ENCODE measurements at places on chromosomes 11 and 22. TPM values are rescaled to one million over a fixed set of nuclear protein-coding genes. Genes with fewer than 3 reads are reported as not detected.
A peak's percentile ranks its signal among the peaks of the same experiment; 100 is the strongest.

- no peak overlapping the region for H3K4me3 ChIP-seq
- no peak overlapping the region for H3K27ac ChIP-seq
- H3K4me1 ChIP-seq = no peaks in the 10 kb centered on the region
Measured at GRCh38 chr11:1012740-1013630, 23.5 kb downstream of the MUC6 start.

DNA sequence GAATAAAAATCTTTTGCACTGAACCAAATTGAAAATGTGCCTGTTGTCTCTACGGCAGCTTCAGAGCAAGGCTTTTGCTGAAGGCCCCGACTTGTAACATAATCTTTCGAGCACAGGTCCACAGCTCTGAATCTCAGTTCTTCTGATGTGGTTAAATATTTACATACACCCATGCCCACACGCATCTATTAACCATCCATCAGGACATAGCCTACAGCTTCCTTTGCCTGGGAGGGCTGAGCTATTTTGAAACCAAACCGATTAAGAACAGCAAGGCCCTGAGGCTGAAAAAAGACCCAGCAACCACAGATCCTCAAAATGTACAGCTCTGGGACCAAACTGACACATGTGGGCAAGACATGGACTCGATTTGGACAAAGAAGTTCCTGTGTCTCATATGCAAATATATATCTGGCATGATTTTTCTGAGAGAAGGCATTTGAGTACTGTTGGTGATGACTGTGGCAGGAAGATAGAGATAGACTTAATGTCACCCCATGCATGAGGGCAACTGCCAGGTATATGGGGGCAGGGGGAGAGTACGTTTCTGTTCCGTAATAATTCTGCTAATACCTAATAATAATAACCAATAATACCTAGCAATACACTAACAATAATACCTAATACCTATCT is 322.7 kb upstream of the PLET1 start:
- no peak overlapping the region for H3K27ac ChIP-seq
- H3K4me3 ChIP-seq = no peak overlapping the region
- peaks cover 9% of the 10 kb centered on the region for H3K27me3 ChIP-seq
- no peak for DNase-seq

DNA sequence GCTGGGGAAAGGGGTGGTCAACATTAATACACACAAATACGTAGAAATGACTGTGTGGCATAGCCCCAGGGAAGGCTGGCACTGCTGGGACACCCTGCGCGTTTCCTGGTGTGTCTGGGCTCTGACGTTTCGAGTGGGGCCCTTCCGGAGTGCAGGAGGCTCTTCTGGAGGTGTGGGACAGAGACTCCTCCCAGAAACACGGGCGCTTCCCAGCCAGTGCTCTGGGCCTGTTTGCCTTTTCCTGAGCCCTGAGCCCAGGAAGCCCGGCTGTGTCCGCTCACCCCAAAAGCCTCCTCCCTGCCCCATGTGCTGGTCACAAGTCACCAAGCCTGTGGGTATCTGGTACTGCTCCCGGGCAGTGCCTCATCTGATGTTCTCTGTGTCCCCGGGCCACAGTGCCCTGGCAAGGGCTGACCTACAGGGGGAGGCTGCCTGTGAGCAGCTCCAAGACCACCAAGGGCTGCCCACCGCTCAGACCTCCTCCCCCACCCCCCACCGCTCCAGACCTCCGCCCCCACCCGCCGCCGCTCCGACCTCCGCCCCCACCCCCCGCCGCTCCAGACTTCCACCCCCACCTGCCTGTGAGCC is 1133.3 kb downstream of the BRD1 start:
- H3K27ac ChIP-seq = no peak overlapping the region
- H3K36me3 ChIP-seq = no peaks in the 10 kb centered on the region
- H3K4me3 ChIP-seq = no peak overlapping the region
- no peak for DNase-seq
- no peaks in the 10 kb centered on the region for H3K4me1 ChIP-seq

GRCh38 chr11:96154802-96155520 is 188.0 kb downstream of the MAML2 start:
- DNase-seq = no peak
- H3K27ac ChIP-seq = peak overlapping the region; percentile 94
- H3K36me3 ChIP-seq = no peaks in the 10 kb centered on the region

The HBG1 gene
- total RNA-seq = not detected

The FZD4 gene
- total RNA-seq = 14.5 TPM

GRCh38 chr11:78212586-78213371 is 24.1 kb downstream of the USP35 start:
- no peak for DNase-seq
- no peak overlapping the region for H3K4me3 ChIP-seq
- H3K4me1 ChIP-seq = no peaks in the 10 kb centered on the region
- H3K27me3 ChIP-seq = no peaks in the 10 kb centered on the region

DNA sequence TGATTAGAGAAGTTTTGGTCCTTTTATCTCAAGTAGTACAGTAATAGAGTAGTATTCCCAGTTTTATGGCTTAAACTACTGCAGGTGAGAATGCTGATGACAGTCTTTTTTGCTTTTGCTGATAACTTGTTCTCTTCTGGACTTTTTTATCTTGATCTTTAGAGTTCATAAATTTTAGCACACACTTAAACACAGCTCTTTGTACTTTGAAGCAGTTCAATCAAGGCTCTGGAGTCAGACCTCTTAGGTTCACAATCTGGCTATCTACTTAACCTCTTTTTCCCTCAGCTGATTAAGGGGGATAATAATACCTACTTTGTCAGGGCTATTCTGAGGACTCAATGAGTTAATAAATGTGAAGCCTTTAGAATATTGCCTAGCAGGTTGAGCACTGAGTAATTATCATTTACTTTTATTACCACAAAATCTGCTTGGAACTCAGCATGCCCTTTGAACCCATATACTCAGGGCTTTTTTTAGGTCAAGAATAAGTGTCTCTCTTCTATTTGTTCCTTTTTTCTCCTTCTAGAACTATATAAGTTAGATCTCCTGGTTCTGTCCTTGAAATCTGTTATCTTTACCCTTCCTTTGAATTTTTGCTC is 51.9 kb downstream of the CSTF3 start:
- no peak overlapping the region for H3K27ac ChIP-seq
- H3K4me1 ChIP-seq = no peaks in the 10 kb centered on the region
- H3K27me3 ChIP-seq = no peaks in the 10 kb centered on the region
- H3K4me3 ChIP-seq = no peak overlapping the region
- DNase-seq = no peak
- H3K36me3 ChIP-seq = peaks cover 10% of the 10 kb centered on the region

- no peaks in the 10 kb centered on the region for H3K27me3 ChIP-seq
- H3K36me3 ChIP-seq = peaks cover 19% of the 10 kb centered on the region
- no peak overlapping the region for H3K27ac ChIP-seq
- H3K4me3 ChIP-seq = no peak overlapping the region
Measured at GRCh38 chr22:46240907-46241306, 9.2 kb downstream of the CDPF1 start.

DNA sequence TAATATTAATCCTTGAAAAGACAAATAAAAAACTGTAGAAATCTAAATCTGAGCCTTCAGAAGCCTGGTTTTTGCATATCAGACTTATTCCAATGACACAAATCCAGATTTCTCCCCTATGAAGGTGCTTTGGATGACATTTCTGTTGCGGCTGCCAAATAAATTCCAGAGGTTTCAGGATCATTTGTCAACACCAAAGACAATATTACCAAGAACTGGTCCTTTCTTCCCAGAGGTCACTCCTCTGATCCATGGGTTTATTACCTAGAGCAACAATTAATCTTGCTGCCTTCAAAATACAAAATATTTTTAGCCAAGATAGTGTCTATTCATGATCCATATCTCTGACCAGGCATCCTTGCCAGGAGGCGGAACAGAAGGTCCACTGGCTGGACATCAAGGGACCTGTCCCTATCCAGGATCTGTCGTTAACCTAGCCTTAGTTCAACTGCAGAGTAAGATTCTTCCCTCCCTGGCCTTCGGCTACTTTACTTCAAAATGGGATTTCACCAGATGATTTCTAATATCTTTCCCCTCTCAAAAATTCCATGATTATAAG is 4.9 kb downstream of the CADM1 start:
- no peak for DNase-seq
- H3K4me1 ChIP-seq = no peaks in the 10 kb centered on the region
- H3K27me3 ChIP-seq = peaks cover 11% of the 10 kb centered on the region
- no peaks in the 10 kb centered on the region for H3K36me3 ChIP-seq
- H3K4me3 ChIP-seq = no peak overlapping the region

DNA sequence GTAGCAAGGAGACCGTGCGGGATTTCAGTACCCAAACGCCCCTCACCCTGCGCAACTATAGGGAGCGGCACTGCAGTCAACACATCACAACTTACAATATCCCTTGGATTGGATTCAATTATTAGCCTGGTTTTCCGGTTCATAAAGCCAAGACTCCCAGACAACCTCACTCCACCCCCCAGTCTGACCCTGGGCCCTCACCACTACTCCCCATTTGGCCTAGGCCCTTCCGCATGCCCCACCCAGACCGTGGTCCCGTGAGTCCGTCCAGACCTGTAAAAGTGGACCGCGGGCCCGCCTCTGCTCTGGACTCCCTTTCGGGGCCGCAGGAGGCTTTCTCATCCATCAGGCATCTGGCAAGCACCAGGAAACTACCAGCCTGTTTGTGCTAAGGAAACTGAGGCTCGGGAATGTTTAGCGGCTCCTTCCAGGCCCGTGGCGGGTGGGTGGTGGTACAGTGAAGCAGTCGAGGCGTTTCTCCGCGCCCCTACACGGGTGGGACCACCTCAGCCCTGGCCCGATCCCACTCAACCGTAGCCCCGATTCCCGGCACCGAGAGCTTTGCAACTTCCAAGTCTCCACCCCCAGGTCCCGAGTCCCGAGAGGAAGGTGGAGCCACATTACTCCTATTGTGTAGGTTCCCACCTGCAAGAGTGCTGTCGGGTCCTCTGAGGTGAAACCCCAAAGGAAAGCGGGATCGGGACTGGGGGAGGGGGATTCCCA is 679 bp upstream of the DPP3 start:
- no peaks in the 10 kb centered on the region for H3K27me3 ChIP-seq
- peaks cover 21% of the 10 kb centered on the region for H3K4me1 ChIP-seq
- H3K36me3 ChIP-seq = no peaks in the 10 kb centered on the region
- H3K4me3 ChIP-seq = peak overlapping the region; percentile 93

The DERL3 gene
- 0.56 TPM for total RNA-seq

DNA sequence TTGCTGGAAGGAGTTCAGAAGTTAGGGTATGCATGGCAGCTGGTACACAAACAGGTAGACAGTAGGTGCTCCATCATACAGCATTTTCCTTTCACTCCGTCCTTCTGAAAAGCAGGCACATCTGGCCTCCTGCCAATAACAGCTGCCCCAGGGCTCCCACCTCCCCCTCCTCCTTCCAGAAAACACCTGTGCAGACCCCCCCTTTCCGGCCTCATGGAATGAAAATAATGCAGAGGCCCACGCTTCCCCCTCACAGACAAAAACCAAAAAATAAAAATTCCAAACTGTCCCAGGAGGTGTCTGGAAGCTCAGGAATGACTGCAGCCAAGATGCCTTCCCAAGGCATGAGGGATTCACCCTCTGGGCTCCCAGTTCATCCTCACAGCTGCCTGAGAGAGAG is 185.5 kb downstream of the MN1 start:
- no peaks in the 10 kb centered on the region for H3K36me3 ChIP-seq
- no peak overlapping the region for H3K27ac ChIP-seq
- no peak for DNase-seq
- peaks cover 26% of the 10 kb centered on the region for H3K4me1 ChIP-seq
- no peaks in the 10 kb centered on the region for H3K27me3 ChIP-seq
- no peak overlapping the region for H3K4me3 ChIP-seq

GRCh38 chr11:104075706-104076105 is 39.3 kb downstream of the DDI1 start:
- peaks cover 5% of the 10 kb centered on the region for H3K27me3 ChIP-seq
- H3K4me1 ChIP-seq = no peaks in the 10 kb centered on the region
- no peak overlapping the region for H3K4me3 ChIP-seq

DNA sequence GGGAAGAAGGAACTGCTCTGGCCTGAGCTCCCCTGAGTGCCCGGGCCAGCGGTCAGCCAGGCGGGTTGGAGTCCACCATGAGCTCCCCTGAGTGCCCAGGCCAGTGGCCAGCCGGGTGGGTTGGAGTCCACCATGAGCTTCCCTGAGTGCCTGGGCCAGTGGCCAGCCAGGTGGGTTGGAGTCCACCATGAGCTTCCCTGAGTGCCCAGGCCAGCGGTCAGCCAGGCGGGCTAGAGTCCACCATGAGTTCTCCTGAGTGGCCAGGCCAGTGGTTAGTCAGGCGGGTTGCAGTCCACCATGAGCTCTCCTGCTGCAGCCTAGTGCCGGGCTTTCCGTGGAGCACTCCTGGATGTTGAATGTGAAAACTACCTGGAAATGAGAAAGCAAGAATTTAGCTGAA is 844.0 kb downstream of the TBC1D22A start:
- peaks cover 5% of the 10 kb centered on the region for H3K36me3 ChIP-seq
- no peak for DNase-seq
- H3K4me3 ChIP-seq = no peak overlapping the region

- peaks cover 14% of the 10 kb centered on the region for H3K4me1 ChIP-seq
- DNase-seq = no peak
- peaks cover 3% of the 10 kb centered on the region for H3K36me3 ChIP-seq
- H3K4me3 ChIP-seq = no peak overlapping the region
Measured at GRCh38 chr11:36192425-36193289, 96.6 kb downstream of the COMMD9 start.

DNA sequence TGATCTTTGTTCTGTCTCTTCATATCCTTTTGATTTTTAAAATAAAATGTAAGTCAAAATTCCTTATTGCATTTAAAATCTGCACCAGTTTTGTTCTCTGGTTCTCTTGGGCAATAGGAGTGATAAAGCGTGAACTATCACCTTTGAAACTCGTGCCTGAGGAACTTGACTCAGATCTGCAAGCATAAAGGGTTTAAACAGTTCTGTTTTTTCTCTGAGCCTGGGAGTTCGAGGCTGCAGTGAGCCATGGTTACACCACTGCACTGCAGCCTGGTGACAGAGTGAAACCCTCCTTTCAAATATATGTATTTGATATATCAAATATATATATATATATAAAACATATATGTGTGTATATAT is 38.9 kb upstream of the CLMP start:
- H3K27ac ChIP-seq = no peak overlapping the region
- no peak overlapping the region for H3K4me3 ChIP-seq
- no peak for DNase-seq
- peaks cover 4% of the 10 kb centered on the region for H3K27me3 ChIP-seq
- H3K36me3 ChIP-seq = no peaks in the 10 kb centered on the region

DNA sequence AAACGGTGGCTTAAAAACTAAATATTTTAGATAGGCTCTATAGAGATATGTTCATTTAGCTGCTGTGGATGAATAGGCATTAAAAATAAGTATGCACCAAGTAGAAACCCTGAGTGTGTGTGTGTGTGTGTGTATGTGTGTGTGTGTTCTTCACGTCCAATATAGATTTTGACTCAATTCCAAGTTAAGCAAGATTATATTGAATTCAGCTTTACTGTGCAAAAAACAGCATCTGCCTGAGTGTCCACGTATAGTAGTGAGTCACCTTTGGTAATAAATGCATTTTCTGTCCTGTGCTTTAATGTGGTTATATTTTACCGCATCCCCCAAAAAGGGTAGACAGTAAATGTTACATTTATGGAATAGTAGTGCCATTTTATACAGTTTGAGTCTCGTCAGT is 71.2 kb downstream of the PDHX start:
- H3K27me3 ChIP-seq = no peaks in the 10 kb centered on the region
- no peak overlapping the region for H3K4me3 ChIP-seq
- H3K4me1 ChIP-seq = peaks cover 18% of the 10 kb centered on the region
- peaks cover 36% of the 10 kb centered on the region for H3K36me3 ChIP-seq
- no peak for DNase-seq

Measured in osteocyte (in vitro differentiated cells).